ENCODE measurements at places on chromosomes 6 and 20.

GRCh38 chr6:161626132-161626676, 352.3 kb upstream of the AGPAT4 start:
- no peak for DNase-seq

- no peak for DNase-seq
Measured at GRCh38 chr6:45987856-45988255, 27.8 kb downstream of the CLIC5 start.

- DNase-seq, result no peak
Measured at GRCh38 chr6:154071236-154071635, 32.2 kb downstream of the OPRM1 start.

DNA sequence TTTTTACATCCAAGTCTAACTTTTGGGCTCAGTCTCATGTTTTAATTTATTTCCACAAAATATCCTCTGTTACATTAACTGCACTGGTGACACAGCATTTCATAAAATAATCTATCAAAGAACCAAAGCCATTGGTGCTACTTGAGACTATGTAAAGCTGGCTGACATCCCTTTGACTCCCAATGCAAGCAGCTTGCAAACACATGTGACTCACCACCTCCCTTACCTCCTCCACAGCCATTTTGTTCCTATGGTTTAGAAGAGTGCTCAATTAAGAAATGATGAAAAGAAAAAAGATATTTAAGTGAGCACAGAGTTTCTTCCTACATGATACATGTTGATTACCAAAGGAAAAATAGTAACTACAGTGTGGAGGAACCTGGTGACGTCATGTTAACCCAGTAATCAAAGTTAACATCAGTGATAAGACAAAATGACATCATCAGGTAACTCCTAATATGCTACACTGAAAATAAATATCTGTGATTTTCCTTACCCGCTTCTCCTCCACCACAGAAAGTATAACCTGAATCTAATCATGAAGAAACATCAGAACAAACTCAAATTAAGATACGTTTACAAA, 53.3 kb upstream of the LGSN start:
- no peak for DNase-seq

- DNase-seq, result no peak
Measured at GRCh38 chr6:165628955-165629354, 34.1 kb downstream of the PDE10A start.

All from suppressor macrophage (primary cell).